ENCODE measurements at places on chromosomes 7 and 10.

- no peak for DNase-seq
These were observed 28.4 kb upstream of the RET start for GRCh38 chr10:43048301-43049051.

- no peak for DNase-seq
These were observed 267.5 kb downstream of the CELF2 start for GRCh38 chr10:11285171-11285570.

DNA sequence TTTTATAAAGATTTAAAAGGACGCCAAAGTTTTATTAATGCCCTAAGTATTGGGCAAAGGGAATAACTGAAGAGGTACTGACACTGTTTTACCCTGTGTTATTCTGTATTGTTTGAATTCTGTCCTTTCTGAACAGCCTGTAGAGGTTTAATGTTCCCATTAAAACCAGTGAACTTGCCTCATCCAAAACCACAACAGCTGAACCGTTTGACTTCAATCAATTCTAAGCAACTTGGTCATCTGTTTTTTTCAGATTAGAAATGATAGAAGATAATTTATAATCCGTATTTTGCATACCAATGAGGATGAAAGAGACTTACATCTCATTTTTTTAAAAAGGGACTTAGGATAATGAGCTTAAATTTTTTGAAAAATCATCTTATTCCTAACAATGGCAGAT lies 40.4 kb downstream of the HACD1 start:
- DNase-seq, result no peak

GRCh38 chr10:44389556-44389955 lies 4.7 kb upstream of the CXCL12 start:
- DNase-seq, result no peak

DNA sequence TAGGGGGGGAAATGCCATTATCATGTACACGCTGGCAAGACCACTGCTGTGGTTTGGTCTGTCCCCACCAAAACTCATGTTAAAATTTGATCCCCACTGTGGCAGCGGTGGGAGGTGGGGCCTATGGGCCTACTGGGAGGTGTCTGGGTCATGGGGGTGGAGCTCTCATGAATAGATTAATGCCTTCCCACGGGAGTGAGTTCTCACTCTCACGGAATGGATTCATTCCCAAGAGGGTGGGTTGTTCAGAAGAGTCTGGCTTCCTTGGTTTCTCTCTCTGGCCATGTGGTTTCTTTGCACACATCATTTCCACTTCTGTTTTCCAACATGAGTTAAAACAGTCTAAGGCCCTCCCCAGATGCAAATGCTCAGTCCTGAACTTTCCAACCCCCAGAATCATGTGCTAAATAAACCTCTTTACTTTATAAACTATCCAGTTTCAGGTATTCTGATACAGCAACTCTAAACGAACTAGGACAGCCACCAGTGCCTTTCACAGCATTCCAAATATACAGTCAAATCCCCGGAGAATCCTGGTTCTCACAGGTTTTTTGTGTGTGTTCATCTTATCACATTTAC lies 44.3 kb downstream of the SMURF1 start:
- DNase-seq, result no peak

- DNase-seq, result no peak
These were observed 155.6 kb downstream of the PKD1L1 start for GRCh38 chr7:47792521-47793121.

- DNase-seq, result no peak
These were observed 32.9 kb upstream of the UTF1 start for GRCh38 chr10:133196936-133197758.

GRCh38 chr7:143434660-143435059 lies 8.6 kb upstream of the TAS2R60 start:
- no peak for DNase-seq

- no peak for DNase-seq
These were observed 19.1 kb upstream of the AKR1B1 start for GRCh38 chr7:134477954-134478353.

DNA sequence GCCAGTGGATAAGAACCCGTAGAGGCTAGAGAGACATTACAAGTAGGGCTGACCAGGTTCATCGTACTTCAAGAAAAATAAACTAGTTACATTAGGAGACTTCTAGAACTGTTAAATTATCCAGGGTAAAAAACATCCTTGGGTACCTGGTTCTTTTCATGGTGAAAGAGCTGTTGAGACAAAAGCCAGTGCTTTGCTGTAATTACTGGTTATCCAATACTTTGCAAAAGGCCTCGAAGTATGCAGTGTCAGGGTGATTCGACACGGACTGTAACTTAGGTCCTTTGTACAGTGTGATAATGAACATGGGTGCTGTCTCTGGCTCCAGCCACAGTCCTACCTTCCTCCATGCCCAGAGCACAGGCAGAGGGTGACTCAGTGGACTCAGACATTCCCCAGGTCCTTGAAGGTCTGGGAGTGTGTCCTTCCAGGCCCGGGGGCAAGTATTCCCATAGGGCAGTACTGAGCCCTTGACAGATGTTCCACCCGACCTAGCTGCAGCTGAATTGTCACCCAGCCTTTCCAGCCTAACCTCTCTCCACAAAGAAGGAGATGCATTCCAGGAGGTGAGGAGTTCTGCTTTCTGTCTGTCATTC lies 123.6 kb upstream of the TMEM72 start:
- DNase-seq, result no peak

DNA sequence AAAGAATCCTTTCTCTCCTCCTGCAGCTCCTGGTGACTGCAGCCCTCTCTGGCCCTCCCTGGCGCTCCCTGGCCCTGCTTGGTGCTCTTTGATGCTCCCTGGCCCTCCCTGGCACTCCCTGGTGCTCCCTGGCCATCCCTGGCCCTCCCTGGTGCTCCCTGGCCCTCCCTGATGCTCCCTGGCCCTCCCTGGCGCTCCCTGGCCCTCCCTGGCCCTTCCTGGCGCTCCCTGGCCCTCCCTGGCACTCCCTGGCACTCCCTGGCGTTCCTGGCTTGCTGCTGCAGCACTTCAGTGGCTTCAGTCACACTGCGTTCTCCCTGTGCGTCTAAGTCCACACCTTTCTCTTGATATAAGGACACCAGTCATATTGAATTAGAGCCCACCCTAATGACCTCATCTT lies 15.2 kb upstream of the FGFR2 start:
- no peak for DNase-seq

- DNase-seq, result no peak
These were observed 166.2 kb downstream of the SKAP2 start for GRCh38 chr7:26698194-26698593.

GRCh38 chr10:92052088-92052487 lies 128.5 kb downstream of the BTAF1 start:
- DNase-seq, result no peak

GRCh38 chr7:134203186-134203889 lies 76.2 kb downstream of the LRGUK start:
- DNase-seq, result no peak

- DNase-seq, result no peak
These were observed 5.7 kb upstream of the TIAL1 start for GRCh38 chr10:119602241-119603095.

DNA sequence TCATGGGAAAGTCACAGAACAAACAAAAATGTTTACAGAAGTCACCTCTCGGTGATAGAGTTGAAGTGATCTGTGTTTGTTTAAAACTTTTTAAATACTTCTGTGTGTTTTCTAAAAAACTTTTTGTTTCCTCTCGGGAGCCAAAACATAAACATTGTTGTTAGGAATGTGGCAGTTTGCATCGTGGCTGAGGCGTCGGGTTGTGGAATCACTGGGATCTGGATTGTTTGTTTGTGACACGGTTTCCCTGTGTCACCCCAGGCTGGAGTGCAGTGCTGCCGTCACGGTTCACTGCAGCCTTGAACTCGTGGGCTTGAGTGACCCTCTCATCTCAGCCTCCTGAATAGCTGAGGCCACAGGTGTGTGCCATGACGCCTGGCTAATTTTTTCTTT lies 29.0 kb upstream of the SUN1 start:
- DNase-seq, result no peak

- DNase-seq, result no peak
These were observed 73.8 kb downstream of the RGS10 start for GRCh38 chr10:119468542-119469324.

DNA sequence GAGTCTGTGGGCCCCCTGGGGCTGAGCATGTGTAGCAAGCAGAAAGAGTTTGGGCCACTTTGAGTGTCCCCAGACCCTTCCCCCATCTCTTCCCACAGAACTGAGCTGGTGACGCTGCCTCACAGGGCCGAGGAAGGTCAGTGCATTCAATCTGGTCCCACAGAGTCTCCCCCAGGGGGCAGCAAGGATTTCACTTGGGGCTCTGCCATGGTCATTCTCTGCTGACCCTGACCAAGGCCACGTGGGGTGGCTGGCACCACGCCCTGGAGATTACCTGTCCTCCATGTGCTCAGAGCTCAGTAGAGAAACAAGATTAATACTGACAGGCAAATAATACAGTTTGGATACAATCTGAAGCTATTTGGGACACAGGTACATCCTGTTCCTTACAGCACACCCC lies 30.2 kb downstream of the ADRA2A start:
- no peak for DNase-seq

DNA sequence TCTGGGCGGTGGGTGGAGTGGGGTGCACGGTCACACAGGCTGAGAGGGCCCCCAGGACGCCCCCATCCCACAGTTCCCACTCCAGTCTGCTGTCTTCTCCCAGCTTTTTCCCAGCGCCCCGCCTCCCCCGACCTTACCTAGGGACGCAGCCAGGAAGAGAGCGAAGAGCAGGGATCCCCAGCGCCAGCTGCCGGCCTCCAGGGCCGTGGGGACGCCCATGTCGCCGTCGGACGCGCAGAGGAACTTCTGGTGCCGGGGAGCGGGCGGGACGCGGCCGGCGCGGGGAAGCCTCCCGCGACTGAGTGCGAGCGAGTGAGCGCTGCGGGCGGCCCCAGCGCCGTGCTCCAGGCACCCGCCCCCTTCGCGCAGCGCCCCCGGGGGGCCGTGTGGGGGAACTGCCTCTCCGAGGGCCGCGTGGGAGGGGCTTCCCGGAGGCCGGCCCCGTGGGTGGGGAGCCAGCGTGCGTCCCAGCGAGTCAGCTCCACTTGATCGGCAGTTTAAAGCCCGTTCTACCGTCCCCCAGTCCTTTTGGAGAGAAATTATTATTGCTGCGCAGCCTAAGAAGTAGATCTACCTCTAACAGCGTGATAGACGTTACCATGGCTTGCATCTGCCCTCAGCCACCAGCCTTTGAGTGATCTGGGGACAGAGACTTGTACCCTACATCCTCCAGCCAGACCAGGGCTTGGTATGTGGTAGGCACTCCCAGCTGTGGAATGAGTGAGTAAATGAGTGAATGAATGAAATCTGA lies at the start of gene VSIR:
Gene VSIR (minus strand): TSS at position 300 of the 751 bp plus-strand sequence. CDS start 81 bp downstream, at position 219.
- peak; percentile 26 for DNase-seq

DNA sequence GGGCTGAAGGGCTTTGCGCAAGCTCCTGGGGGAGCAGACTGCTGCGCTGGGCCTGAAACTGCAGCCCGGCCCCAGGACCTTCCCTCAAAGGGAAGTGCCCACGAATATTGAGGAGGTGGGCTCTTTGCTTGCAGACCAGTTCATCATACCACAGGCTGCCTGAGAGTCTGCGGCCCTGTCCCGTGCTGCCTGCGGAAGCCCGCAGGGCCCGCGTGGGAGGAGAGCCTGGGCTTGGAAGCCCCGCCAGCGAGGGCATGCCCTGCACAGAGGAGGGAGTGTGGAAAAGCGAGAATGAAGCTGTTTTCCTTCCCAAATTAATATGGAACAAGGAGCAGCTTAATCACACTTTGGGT lies 83.6 kb upstream of the MKI67 start:
- DNase-seq, result no peak

- DNase-seq, result no peak
These were observed 89.6 kb upstream of the LANCL2 start for GRCh38 chr7:55275291-55276200.

DNA sequence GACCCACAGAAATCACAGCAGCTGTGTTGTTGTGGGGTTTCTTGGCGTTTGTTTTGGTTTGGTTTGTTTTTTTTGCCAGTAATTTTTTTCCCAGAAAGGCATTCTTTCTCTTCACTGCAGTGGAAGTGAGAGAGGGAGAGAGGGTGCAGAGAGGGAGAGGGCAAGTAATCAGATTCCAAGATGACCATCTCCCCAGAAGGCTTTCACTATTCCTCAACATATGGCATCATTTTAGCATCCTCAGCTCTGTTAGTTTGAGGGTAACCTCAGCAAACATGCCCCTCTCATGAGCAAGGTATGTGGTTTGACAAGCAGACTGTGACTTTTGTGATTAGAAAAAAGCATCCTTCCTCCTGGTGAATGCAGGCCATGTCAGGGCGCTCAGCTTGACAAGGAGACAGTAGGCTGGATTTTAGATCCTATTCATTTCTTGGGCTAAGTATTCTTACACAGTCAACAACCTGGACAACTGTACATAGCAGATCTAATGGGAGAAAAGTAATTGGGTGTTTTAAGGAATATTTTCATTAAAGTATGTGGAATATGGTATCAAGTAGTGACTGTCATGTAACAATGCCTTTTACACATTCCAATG lies 86.3 kb upstream of the PIK3CG start:
- DNase-seq, result no peak

- no peak for DNase-seq
These were observed 163.8 kb downstream of the ELMO1 start for GRCh38 chr7:37284805-37285231.

DNA sequence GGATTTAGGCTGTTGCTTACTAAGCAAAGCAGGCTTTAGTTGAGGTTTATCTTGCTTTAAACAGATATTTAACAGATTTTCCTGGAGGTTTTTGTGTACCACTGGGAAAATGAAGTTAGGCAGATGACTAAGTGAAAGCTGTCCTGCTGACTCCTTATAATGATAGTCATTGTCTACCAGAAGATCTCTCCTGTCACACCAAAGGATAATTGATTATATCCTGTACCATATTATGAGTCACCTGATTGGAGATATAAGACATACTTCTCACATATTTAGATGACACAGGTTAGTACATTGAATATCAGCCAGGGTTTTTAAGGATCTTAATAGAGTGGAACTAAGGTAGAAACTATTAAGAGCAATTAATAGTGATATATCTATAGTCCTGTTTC lies 68.4 kb downstream of the PTEN start:
- no peak for DNase-seq

GRCh38 chr7:133822868-133823552 lies 304.1 kb upstream of the LRGUK start:
- no peak for DNase-seq

DNA sequence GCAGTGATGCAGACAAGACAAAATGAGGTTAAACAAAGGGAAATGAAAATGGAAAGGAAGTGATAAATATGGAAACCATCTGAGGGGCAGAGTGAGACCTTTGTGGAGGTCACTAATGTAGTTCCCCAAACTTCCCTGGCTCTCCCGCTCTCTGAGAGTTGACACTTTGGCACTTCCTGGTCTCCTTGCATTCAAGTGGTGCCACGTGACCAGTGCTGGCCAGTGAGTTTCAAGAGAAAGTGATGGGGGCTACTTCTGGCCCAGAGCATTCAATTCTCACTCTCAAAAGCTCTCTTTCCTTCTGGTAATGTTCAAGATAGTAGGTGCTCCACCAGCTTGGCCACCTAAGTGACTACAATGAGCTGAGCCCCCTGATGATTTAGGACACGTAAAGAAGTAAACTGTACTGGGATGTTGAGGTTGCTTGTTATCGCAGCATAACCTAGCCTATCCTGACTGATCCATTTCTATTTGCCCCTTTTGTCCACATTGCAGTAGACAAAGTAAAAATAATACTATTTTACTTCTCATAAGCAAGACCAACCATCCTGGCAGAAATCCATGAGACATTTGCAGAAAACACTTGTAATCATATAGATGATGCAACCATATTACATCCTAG lies 242.0 kb upstream of the YAE1 start:
- no peak for DNase-seq

Data from fibroblast of skin of left quadriceps (primary cell).